ENCODE measurements at places on chromosomes 11 and 22.

DNA sequence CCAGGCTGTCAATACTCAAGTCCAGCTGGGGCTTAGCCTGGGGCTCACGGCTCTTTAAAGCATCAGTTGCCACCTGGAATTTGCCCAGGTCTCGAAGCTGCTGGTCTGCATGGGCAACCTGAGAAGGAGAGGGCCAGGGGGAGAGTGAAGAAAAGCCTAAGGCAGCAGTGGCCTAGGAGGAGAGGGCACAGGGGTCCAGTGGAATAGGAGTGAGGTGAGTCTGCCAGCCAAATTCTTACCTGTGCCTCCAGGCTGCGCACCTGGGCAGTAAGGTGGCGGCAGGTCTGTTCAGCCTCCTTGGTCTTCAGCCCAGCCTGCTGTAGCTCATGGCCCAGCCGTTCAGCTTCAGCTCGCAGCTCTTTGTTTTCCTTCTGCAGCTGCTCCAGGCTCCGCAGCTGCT, 10.0 kb downstream of the IL18BP start:
- DNase-seq, result no peak

GRCh38 chr11:74476536-74476935, 9.2 kb upstream of the KCNE3 start:
- no peak for DNase-seq

GRCh38 chr11:18429332-18429731, 17.2 kb downstream of the LDHC start:
- DNase-seq, result no peak

DNA sequence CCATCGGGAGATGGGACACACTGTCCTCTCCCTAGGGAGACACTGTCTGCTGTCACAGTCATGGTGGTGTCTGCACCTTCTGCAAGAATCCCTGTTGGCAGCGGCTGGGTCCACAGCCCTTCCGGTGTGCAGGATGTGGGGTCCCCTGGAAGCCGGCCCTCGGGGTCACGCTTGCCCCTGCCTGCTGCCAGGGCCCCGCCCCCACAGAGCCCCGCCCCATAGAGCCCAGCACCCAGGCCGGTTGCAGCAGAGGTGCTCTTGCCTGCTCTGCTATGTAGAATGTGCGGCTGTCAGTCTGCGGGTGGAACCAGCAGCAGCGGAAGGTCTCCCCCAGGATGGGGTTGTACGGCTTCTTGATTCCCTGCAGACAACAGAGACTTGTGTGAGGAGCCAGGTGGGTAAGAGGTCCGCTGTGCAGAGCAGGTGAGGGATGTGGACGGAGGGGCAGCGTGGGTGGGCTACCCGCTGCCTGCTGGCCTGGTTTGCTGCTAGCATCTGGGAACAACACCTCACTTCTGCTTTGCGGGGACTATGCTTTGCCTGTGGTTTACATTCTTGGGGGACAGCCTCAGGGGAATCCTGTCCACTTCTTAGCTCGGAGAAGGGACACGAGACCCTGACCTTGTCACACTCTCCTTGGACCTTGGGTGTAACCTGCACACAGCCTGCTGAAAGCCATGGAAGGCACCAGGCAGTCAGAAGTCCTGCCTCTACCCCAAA, 44.9 kb upstream of the CARS1 start:
- no peak for DNase-seq

GRCh38 chr11:47948137-47948536, 32.2 kb upstream of the PTPRJ start:
- DNase-seq, result no peak

DNA sequence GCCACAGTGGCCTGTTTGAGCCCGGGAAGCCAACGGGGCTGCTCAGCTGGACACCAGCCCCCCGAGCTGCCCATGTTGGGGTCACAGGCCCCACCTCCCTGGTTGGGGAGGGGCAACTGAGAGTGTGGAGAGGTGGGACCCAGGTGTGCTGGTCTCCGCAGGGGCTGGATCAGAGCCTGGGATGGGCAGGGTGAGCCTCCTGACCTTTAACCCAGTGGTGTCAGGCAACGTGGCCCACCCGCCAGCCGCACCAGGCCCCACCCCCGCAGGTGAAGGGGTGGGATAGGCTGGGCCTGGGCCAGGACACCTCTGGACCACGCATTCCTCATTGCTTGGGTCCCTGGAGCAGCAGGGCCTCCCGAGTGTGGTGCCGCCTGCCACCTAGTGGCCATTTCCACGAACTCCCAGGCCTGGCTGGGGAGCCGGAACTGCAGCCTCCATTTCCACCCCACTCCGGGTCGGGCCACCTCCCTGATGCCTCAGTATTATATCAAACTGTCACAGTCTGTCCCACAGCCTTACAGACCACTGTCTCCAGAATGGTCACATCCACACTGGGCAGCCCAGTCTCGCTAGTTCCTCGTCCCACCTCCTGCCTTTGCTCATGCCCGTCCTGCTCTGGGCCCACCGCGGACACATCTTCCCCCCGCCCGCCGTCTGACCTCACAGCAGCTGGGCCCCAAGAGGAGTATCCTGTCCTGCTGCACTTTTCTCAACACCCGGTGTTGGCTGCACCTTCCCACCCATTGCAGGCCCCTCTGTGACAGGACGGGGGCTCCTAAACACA, 13.3 kb upstream of the PPP6R3 start:
- DNase-seq, result peak; percentile 33

DNA sequence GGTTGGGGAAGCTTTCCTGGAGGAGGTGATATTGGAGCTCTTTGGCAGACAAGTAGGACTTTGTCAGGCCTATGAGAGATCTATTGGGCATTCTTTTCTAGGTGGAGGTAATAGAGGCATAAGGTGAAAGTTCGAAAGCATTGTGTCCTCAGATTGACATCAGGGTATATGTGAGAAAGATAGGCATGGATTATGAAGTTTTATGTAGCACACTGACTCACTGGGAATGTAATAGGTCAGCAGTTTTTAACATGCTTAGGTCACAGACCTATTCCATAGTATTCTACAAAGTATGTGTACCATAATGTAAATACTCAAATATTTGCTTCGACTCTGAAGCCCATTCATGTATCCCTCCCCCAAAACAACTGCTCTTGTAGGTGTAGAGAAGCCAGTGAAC, 11.8 kb downstream of the HIKESHI start:
- DNase-seq, result no peak

GRCh38 chr11:22795914-22796313, 33.7 kb downstream of the SVIP start:
- DNase-seq, result no peak

DNA sequence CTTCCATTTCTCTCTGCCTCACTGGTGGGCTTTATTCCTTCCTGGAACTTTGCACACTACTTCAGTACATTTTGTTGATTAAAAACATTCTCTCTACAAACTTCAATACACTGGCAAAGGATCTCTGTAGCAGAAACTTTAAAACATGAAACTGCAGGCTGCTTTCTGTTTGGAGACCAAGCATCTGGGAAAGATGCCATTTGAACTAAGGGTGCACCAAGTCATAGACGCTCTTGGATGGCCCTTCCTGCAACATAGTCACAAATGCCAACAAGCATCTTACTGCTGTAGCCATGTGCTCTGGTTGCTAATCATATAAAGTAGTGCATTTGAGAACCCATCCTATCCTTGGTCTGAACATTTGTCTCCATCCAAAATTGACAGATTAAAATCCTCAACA, 56.4 kb downstream of the SNX19 start:
- no peak for DNase-seq

DNA sequence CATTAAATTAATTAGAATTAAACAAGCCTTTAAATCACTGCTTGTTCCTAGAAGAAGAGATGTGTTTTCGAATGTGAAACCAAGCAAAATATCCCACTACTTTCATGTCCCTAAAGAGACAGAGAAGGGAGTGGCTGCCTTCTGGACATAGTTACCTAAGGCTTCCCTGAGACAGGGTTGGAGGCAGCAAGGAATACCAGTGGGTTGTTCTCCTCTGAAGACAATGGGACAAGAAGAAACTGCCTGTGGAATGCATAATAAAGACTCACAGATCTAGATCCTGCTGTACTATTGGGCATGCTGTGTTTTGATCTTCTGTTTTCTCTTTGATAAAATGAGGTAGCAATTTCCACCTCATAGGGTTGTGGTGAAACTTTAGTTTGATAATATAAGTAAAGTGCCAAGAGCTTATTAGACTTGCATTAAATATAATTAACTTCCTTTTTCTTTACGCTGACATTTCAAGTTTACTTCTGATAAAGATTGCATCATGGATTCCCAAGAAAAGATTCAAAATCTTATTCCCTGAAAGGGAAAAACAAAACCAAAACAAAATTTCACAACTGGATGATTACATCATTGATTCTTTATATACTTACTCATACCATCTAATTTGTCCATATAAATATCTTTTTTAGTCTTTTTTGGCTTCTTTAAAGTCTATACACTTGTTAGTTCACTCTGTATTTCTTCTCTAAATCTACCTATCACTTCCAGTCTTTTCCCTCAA, 621.3 kb downstream of the ETS1 start:
- no peak for DNase-seq

DNA sequence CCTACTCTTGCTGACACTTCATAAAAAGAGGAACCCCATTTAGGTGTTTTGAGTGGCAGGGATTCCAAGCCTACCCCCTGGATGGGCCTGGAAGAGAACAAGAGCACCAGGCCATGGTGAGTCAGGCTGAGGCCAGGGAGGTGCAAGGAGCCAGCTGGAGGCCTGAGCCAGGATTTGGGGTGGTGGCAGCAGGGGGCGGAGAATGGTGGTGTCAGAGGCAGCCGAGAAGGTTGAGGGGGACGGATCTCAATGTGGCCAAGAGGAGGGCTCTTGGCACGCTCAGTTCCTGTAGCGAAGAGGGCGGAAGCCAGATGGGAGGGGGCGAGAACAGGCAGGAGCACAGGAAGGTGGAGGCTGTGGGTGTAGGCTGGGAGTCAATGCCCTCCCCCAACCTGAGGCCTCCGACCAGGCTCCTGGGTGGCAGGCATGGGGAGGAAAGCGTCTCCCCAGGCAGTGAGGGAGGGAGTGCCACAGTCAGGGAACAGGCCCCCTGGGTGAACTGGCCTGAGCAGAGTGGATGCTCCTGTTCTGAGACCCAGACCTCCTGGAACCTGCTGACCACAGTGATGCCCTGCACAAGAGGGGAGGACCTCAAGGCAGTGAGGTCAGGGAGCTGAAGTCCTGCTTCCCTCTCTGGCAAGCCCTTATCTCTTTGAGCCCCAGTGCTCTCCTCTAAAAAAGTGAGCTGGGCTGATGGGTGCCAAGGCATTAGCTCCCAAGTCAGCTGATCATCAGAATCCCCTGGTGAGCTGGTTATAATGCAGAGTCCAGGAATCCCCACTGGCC, 13.9 kb downstream of the RTN4RL2 start:
- DNase-seq, result peak; percentile 58

DNA sequence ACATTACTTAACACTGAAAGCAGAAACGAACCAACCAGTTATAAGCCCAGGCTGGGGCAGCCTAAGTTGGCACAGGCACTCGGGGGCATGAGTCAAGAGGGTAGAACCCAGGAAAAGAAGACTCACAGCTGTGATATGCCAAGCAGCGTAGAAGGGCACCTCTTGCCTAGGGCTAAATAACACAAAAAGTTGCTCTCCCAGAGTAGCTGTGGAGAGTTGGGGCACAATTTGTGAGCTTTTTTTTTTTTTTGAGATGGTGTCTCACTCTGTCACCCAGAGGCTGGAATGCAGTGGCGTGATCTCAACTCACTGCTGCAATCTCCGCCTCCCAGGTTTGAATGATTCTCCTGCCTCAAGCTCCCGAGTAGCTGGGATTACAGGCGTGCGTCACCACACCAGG, 8.8 kb downstream of the CLMP start:
- DNase-seq, result no peak

GRCh38 chr11:93993747-93994146, 27.4 kb upstream of the HEPHL1 start:
- no peak for DNase-seq

GRCh38 chr22:26906464-26906863, 249.1 kb downstream of the MIAT start:
- DNase-seq, result no peak

GRCh38 chr22:19223617-19224016, 45.1 kb upstream of the SLC25A1 start:
- DNase-seq, result no peak

DNA sequence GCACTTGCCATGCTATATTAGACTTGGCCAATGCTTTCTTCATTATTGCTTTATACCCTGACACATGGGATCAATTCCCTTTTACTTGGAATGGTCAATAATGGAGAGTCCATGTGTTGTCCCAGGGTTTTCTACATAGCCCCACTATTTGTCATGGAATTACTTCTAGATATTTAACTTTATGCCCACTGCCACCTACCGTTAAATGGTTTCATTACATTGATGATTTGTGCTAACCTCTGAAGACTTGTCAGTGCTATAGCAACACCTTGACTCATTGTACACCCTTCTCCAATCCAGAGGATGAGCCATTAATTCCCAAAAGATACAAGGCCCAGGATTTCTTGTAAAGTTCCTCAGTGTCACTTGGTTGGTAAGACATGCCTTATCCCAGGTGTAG, 31.4 kb upstream of the SLC22A25 start:
- DNase-seq, result no peak

GRCh38 chr11:62018981-62019664, 51.7 kb upstream of the FTH1 start:
- DNase-seq, result no peak

GRCh38 chr11:116852261-116853031, 15.0 kb upstream of the APOA1 start:
- DNase-seq, result no peak

- DNase-seq, result no peak
These were observed 11.4 kb upstream of the SEC14L3 start for GRCh38 chr22:30483169-30483568.

DNA sequence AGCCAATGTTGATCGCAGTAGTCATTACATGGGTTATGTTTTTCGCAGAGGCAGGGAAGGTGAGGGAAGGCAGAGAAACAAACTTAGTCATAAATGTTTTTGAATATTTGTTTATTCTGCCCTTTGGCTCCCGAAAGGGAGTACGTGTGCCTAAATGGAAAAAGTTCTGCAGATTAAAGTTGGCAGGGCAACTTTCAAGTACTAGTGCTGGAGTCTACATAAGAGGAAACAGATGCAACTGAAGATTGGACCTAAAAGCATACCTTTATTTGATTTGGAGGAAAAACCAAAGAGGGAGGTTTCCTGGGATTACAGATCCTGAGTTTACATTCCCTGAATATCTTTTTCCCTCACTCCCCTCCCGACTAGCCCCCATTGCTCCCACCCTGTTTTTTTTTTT, 5.7 kb downstream of the HSD17B12 start:
- DNase-seq, result no peak

DNA sequence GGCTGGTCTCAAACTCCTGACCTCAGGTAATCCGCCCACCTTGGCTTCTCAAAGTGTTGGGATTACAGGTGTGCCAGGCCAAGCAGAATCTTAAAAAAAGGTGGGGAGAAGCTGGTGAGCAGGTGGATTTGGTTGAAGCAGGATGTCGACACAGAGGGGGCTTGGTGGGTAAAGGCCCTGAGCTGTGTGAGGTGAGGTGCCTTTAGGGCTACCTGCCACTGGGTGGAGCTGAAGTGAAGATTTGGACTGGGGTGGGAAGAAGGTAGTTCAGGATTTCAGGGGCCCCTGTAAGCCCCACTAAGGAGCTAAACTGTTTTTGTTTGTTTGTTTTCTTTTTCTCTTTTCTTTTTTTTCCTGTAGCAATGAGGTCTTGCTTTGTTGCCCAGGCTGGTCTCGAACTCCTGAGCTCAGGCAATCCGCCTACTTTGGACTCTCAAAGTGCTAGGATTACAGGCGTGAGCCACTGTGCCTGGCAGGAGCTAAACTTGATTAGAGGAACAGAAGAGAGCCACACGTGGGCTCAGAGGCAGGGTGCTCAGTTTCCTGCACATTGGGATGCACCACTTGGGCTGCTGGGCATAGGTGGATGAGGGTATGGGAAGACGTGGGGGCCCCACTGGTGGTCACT, 6.0 kb downstream of the P2RX6 start:
- DNase-seq, result peak; percentile 19
